ENCODE measurements at places on chromosomes 13 and 19.

DNA sequence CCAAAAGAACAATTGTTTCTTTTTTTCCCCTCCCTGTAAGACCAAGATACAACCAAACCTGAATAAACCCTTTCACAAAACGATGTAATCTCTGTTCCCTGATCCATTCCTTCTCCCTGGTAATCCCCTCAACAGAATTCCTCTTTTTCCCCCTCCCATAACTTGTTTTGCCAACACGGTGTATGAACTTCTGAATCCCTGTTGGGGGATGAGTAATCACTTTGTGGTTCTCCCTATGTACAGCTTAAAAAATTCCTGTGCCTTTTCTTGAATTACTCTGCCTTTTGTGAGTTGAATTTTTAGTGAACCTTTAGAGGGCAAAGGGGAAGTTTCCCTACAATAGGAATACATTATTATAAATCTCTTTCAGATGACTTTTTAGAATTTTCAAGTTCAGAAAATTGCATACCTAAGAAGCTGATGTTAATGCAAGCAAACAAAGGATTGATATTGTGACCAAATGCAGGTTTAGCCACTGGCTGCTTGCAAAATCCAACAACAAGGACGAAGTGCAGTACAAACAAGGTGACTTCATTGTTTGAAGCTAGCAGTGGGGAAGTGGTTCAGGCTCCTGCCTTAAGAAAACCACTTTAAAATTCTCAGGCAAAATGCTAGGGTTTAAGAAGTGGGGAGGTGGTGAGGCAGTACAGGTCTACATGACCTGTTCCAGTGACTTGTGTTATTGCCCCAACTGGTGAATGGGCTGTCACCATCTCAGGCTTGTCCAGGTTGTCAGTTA is 15.0 kb upstream of the EPSTI1 start:
- DNase-seq = no peak

- DNase-seq = no peak
Observed at GRCh38 chr13:79935121-79935520, 405.8 kb downstream of the SPRY2 start.

DNA sequence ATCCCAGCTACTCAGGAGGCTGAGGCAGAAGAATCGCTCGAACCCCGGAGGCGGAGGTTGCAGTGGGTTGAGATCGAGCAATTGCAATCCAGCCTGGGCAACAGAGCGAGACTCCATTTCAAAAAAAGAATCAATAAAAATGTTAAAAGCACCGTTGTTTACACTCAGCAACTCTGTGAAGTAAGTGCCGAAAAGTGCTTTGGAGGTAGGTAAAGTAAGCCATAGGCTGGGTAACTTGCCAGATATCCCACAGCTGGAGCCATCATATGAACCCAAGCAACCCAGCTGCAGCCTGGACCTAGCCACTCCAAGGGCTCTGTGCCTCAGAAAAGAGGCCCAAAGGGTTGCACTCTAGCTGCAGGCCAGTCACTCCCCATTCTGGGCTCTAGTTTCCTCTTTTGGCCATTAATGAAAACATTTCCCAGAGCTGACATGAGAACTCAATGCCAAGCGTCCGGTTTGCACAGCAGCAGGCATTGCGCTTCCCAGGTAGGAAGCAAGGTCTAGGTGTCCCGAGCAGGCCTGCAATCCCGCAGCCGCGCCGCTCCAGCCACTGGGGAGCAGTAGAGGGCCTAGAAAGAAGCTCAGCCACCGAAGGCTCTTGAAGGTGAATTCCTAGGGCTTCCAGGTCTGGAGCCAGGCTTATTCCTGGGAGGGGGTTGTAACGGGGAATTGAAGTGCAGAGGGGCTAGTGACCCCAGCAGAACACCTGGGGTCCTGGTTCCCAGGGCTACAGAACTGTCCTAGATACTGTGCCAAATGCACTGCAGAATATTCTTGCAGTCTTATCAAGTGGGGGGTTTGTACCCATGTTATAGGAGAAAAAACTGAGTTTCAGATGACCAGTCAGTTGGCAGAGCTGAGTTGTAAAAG is 4.1 kb upstream of the CD79A start:
- peak; percentile 68 for DNase-seq

DNA sequence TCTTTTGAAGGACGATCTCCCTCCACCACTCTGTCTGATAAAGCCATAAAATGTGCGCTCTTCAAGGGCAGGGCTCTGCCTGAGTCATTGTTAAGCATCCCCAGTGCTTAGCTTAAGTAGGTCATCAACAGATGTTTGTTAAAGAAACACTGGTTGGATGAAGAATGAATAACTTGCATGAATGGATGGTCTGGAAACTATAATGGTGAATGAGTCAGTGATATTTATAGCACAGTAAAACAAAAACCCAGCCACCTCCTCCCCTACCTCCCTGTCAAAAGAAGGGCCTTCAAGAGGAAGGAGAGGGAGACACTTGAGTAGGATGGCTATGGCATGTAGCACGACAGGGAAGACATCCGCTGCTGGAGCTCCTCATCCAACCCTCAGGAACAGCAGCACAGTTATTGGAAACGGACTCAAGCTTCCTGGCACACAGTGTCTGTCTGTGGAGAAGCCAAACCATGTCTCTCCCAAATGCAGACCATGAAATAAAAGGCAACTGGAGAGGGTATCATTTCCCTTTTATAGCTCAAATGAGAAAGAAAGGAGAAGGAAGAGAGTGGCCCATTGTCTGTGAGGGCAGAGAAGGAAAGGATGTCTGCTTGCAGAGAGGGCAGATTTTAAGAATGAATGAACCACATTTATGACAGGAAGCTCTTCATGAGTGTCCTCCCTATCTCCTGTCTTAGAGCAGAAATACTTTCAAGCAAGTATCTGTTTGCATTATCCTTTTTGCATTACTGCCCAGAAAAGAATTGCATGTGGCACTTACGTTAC is 183.5 kb upstream of the UBL3 start:
- DNase-seq = no peak

GRCh38 chr13:26449063-26449848 is 108.2 kb upstream of the WASF3 start:
- DNase-seq = no peak

DNA sequence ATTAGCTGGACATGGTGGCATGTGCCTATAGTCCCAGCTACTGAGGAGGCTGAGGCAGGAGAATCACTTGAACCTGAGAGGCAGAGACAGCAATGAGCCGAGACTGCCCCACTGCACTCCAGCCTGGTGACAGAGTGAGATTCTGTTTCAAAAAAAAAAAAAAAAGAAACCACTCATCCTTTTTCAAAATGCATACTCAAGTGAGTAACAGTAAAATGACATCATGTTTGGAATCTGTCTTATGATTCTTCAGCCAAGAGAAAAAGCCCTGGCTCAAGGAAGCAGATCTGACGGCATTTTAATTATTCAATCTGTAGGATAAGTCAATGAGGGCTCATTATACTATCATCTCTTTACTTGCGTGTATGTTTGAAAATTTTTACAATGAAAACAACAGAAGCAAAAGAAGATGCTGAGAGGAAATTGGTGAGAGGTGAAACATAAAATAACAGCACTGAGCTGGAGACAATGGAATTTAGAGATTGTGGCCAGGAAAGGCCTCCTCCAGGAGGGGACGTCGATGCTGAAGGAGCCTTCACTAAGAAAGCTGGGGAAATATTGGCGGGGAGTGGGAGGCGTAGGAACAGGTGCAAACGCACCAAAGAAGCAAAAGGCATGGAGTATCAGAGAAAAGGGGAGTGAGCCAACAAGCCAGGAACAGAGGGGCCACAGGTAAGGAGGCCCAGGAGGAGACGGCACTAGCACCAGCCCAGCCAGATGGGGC is 12.9 kb upstream of the CCNE1 start:
- no peak for DNase-seq

DNA sequence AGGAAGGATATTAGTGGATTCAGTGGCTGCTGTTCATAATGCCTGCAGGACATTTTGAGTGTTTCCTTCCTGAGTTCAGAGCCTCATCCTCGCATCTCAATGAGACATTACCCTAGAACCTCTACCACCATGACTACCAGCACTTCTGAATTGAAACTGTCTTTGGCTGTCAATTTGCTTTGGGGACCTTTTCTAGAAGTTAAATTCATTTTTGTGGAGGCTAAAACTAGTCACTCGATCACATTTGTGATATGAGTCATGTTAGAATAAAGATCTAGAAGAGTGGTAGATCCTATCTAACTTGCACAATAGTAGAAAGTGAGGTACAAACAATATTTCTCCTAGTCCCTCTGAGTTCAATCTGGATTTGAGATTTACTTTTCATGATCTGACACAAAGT is 124.9 kb downstream of the KCNRG start:
- DNase-seq = no peak

GRCh38 chr13:98483601-98484288 is 93.2 kb downstream of the STK24 start:
- no peak for DNase-seq

- DNase-seq = peak; percentile 63
Observed at GRCh38 chr13:46211116-46211482, 629 bp upstream of the LRRC63 start.
